ENCODE measurements at places on chromosomes 2 and 18. TPM values are rescaled to one million over a fixed set of nuclear protein-coding genes. Genes with fewer than 3 reads are reported as not detected.

MDH1B gene
- 1.8 TPM for total RNA-seq

POU3F3 gene
- not detected for total RNA-seq

IWS1 gene
- 24.7 TPM for total RNA-seq

SOS1 gene
- 30.9 TPM for total RNA-seq

LRATD1 gene
- total RNA-seq = 14.8 TPM

DSG4 gene
- under 0.01 TPM for total RNA-seq

HOXD12 gene
- total RNA-seq = not detected

SETBP1 gene
- total RNA-seq = 34.7 TPM

NEURL3 gene
- total RNA-seq = not detected

CGREF1 gene
- total RNA-seq = 2.2 TPM
